ENCODE measurements at places on chromosomes 5 and 9. TPM values are rescaled to one million over a fixed set of nuclear protein-coding genes. Genes with fewer than 3 reads are reported as not detected.

DNA sequence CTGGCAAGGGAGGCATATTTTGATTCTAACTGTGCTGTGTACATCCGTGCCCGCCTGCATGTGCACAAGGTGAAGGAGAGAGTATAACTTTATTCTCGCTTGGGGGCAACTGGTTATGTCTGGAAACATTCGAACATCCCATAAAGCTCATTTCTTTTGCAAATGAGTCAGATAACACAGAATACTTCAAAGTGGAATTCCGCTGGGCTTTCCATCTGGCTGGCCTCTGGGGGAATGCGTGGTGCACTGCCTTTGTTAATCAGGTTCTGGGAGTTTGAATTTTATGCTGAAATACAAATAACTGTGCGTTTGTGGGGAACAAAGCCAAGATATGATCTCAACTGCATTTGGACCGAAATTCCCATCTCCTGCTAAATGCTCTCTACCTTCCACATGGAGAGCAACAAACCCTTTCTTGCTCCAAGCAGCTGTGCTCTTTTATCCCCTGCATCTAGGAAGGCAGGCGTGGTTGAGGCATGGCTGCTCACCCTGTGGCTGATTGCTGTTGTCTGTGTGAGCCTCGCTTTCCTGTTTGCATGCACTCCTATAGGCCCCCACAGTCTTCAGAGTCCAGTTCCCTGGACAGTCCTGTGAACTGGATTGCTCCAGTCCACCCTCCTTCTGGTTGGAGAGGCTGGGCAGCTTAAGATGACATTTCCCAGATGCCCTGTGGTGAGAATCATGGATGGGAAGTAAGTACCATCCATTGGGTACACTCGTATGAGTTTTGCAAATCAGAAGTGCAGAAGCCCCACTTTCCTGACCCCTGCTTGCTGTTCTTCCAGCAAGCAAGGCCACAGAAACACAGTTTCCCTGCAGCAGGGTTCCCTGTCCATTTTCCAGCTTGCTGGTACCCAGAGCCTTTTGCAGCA is 82.9 kb upstream of the ALDH1B1 start:
- no peak for DNase-seq

GRCh38 chr9:3773362-3774060 is 247.7 kb upstream of the RFX3 start:
- DNase-seq = no peak

- DNase-seq = no peak
Observed at GRCh38 chr9:92360083-92360482, 34.3 kb downstream of the CENPP start.

- no peak for DNase-seq
Observed at GRCh38 chr9:81902626-81903025, 25.6 kb upstream of the SPATA31D4 start.

DNA sequence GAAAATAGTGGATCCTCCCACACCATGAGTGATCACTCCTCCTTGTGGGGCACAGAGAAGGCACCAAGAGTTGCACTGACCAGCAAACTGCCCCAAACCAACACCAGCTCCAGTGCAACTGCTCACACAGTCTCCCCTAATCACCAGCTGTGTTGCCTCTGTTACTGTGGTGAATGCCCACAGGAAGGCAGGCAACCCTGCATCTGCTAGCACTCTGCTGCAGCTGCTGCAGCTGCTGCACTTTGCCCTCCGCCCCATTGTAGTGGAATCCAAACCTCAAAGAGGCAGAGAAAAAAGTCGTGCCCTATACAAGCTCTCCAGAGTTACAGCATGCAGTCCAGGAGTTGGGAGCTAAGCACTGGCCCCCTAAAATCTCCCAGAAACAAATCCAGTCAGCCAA is 339.6 kb downstream of the TRIM36 start:
- no peak for DNase-seq

GRCh38 chr5:45454114-45454513 is 242.1 kb downstream of the HCN1 start:
- DNase-seq = no peak

GRCh38 chr5:173003360-173003759 is 19.8 kb downstream of the ATP6V0E1 start:
- DNase-seq = no peak

GRCh38 chr5:151284392-151284967 is 19.1 kb downstream of the SLC36A3 start:
- no peak for DNase-seq

DNA sequence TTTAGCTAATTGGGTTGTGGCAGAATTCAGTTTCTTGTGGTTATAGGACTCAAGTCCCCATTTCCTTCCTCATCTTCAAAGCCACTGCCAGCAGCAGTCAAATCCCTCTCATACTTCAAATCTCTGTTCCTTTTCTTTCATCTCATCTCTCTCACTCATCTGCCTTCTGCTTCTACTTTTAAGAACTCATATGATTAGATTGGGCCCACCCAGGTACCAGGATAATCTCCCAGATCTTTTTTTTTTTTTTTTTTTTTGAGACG is 8.0 kb upstream of the REEP5 start:
- DNase-seq = no peak

GRCh38 chr9:122124048-122124447 is 30.9 kb upstream of the TTLL11 start:
- DNase-seq = no peak

GRCh38 chr5:89418407-89419085 is 535.6 kb upstream of the MEF2C start:
- DNase-seq = no peak

- DNase-seq = no peak
Observed at GRCh38 chr9:133844398-133844784, 106.2 kb upstream of the SARDH start.

Gene TMEM215
- 1.1 TPM for total RNA-seq

Gene ECSCR
- total RNA-seq = 5.5 TPM

Gene FCN2
- not detected for total RNA-seq

Gene MYMK
- not detected for total RNA-seq
